Liver (tissue), 10 donors: ENCODE measurements at places on chromosomes 3 and 15.

- H3K4me1 ChIP-seq = peaks cover 10% of the 10 kb centered on the region
- peaks cover 9% of the 10 kb centered on the region for H3K27me3 ChIP-seq
- no peaks in the 10 kb centered on the region for H3K36me3 ChIP-seq
- DNase-seq = no peak
Observed at GRCh38 chr3:14396031-14396692, 6.2 kb upstream of the SLC6A6 start.

DNA sequence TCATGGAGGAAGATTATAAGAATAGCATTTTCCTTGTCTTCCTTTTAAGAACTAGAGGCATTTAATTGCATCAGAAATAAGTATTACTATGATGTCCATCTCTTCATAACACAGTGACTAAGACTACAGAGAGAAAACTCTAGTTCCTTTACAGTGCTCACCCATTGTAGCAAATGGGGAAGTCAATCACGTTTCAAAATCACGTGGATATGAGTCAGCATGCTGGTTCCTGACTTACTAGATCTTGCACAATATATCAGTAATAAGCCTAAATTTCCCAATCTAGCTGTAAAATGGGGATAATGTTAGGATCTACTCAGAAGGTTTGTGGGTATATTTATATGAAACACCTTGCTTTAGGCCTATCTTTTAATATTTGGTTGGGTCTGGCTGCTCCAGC lies 254.8 kb upstream of the EOMES start:
- no peak overlapping the region for H3K4me3 ChIP-seq
- no peak overlapping the region for H3K27ac ChIP-seq
- H3K27me3 ChIP-seq = no peaks in the 10 kb centered on the region
- H3K36me3 ChIP-seq = no peaks in the 10 kb centered on the region
- DNase-seq = no peak
- H3K4me1 ChIP-seq = no peaks in the 10 kb centered on the region

DNA sequence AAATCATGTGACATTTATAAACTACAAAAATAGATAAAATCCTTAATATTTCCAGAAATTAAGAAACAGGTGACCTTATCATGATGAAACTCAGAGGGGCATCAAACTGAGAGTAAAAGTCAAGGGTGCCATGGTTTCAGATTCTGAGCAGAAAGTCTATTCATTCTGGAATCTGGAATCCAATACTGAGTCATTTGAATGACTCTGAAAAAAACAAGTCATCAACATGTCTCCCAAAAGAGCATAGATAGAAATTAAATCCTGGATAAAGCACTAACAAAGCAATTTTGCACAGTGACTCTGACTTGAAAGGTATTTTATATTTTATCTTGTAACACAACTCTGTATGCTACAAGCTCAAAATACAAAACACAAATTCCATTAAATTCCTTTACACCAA lies 23.4 kb downstream of the STAC start:
- no peak overlapping the region for H3K4me3 ChIP-seq
- H3K4me1 ChIP-seq = no peaks in the 10 kb centered on the region
- H3K27ac ChIP-seq = no peak overlapping the region
- H3K36me3 ChIP-seq = no peaks in the 10 kb centered on the region
- peaks cover 2% of the 10 kb centered on the region for H3K27me3 ChIP-seq
- no peak for DNase-seq

GRCh38 chr3:194312743-194313281 lies 38.3 kb downstream of the CPN2 start:
- H3K4me1 ChIP-seq = peaks cover 2% of the 10 kb centered on the region
- no peak for DNase-seq
- H3K27me3 ChIP-seq = no peaks in the 10 kb centered on the region
- H3K27ac ChIP-seq = no peak overlapping the region
- no peaks in the 10 kb centered on the region for H3K36me3 ChIP-seq

DNA sequence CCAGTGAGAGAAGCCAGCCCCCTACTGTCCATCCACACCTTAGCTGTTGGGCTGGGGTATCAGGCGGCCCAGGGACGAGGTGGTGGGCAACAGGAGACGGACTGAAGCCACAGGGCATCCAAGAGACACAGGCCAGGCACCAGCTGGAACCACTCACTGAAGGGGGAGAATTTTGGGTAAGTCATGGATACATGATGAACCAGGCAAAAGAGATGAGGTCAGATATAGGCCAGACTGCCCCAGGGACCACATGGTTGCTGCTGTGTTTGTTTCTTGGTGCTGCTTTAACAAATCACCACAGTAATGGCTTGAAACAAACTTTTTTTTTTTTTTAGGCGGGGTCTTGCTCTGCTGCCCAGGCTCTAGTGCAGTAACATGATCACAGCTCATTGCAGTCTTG lies 66.4 kb downstream of the SEMA5B start:
- H3K4me1 ChIP-seq = no peaks in the 10 kb centered on the region
- no peak for DNase-seq
- H3K27me3 ChIP-seq = no peaks in the 10 kb centered on the region
- no peaks in the 10 kb centered on the region for H3K36me3 ChIP-seq
- H3K27ac ChIP-seq = no peak overlapping the region
- no peak overlapping the region for H3K4me3 ChIP-seq

GRCh38 chr15:65176056-65176455 lies 9.1 kb downstream of the CLPX start:
- no peak overlapping the region for H3K4me3 ChIP-seq
- peaks cover 32% of the 10 kb centered on the region for H3K4me1 ChIP-seq
- peaks cover 26% of the 10 kb centered on the region for H3K36me3 ChIP-seq

- no peak overlapping the region for H3K27ac ChIP-seq
- H3K4me1 ChIP-seq = no peaks in the 10 kb centered on the region
- no peaks in the 10 kb centered on the region for H3K27me3 ChIP-seq
Observed at GRCh38 chr15:33782966-33783365, 185.3 kb upstream of the CHRM5 start.

DNA sequence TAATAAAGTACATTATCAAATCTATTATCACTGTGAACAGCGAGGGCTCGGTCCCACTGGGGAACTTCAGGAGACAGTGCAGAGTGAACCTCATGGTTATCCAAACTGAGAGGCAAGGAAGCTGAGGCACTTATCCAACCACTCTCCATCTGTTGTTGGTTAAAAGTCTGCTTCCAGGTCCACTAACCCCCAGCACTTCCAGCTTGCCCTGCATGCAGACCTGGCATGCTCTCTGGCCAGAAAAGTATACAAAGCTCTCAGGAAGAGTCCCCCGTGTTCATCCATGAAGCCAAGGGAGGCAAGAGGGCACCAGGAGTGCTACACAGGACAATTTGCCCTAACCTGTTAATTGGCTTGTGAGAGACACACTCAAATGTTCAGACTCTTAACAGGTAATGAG lies 36.0 kb downstream of the FBN1 start:
- no peaks in the 10 kb centered on the region for H3K36me3 ChIP-seq
- H3K4me3 ChIP-seq = no peak overlapping the region
- H3K27me3 ChIP-seq = no peaks in the 10 kb centered on the region
- H3K4me1 ChIP-seq = no peaks in the 10 kb centered on the region

DNA sequence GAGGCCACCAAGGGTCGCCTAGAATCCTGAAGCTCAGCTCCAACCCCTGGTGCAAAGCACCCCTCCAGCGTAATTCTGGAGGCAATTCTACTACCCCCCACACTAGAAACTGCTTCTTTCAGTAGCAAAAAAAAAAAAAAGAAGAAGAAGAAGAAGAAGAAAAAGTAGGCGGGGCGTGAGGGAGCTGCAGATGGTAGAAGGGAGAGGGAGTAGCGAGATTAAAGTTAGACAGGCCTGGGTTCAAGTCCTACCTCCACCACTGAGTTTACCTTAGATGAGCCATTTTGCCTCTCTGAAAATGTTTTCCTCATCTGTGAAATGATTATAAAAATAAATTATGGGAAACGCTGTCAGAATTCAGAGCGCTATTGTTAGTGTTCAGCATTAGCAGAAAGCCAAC lies 913 bp downstream of the FAM174B start:
- H3K36me3 ChIP-seq = no peaks in the 10 kb centered on the region
- H3K27ac ChIP-seq = no peak overlapping the region
- H3K27me3 ChIP-seq = no peaks in the 10 kb centered on the region
- H3K4me3 ChIP-seq = no peak overlapping the region

DNA sequence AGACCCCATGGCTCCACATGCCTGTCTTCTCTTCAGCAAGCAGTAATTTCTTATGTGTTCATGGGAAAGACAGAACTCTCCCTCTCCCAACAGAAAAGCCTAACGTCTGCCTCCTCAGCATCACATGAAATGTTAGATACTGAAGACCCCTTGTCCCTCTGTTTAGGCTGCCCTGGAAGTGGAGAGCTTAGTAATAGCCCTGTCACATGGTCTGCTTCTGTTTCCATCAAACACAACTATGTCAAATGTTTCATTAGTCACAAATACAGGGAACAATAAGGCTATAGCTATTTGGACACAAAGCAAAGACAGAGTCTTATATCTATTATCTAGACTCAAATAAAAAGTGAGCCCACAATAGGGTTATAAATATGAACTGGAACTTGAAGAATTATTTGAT lies 190.3 kb upstream of the TRIM42 start:
- no peaks in the 10 kb centered on the region for H3K4me1 ChIP-seq
- H3K4me3 ChIP-seq = no peak overlapping the region

DNA sequence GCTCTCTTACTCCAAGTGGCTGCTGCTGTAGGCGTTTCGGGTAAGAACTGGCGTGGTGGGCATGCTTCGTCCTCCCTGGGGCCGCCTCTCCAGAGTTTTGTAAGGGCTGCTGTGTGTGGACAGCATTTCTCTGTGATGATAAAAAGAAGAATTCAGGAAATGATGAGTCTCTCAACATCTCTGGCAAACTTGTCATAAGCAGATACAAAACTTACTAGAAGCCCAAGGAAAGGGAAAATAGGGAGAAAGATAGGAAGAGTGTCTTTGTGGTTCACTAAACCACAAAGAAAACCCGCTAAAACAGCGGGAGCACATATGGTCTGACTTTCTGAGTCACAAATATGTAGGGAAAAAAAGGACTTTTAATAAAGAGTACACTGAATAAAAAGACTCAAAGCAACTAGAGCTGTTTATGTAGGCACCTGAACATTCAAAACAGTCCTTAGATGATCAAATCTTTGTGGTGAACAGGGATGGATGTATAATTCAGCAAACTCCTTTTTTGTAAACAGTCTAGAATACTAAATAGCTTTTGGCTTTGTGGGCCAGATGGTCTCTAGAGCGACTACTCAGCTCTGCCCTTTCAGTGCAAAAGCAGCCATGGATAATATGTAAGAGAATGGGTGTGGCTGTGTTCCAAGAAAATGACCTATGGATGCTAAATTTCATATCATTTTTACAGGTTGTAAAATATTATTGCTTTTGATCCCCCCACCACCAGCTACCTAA lies 60.4 kb upstream of the LMOD3 start:
- peaks cover 35% of the 10 kb centered on the region for H3K36me3 ChIP-seq
- no peak overlapping the region for H3K27ac ChIP-seq
- H3K4me1 ChIP-seq = peaks cover 16% of the 10 kb centered on the region
- no peaks in the 10 kb centered on the region for H3K27me3 ChIP-seq
- no peak for DNase-seq

DNA sequence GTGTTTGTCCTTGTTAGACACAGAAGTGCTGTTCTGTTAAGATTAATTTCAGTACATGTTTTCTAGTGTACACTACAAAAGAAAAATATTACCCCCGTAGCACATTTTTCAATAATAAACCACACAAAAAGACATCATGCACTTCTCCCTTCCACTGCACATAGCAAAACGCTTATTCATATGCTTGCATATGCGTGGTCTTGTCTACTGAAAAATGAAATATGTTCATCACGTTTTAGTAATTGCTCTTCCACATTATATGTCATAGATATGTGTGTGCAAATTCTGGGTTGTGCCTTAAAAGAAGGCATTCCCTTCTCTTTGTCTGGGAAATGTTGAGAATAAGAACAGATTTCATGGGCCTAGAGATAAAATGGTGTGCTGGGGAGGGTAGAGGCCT lies 353.9 kb downstream of the NSUN3 start:
- no peak overlapping the region for H3K4me3 ChIP-seq
- no peaks in the 10 kb centered on the region for H3K27me3 ChIP-seq
- no peak overlapping the region for H3K27ac ChIP-seq
- H3K4me1 ChIP-seq = no peaks in the 10 kb centered on the region

DNA sequence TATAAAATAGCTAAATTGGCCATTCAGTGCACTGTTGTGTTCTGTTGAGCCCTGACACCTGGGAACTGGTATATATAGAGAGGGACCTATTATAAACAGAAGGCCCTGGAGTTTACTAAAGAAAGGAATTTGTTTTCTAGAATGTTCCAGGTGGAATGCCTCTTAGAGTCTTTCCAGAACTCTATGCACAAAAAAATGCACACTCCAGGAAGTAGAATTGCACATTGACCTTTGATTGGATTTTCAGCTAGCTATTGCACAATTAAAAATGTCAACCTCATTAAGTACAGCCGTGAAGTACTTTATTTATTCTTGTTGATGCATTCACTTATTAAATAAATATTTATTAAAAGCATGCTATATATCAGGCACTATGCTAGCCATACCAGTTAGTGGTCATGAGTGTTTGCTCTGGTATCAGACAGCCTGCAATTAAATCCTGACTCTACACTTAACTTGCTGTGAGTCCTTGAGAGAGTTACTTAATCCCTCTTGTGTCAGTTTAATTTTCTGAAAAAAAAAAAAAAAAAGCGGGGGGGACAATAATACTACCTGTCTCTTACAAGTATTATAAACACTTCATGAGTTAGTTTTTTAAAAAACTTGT lies 40.8 kb downstream of the NDUFB4 start:
- H3K4me1 ChIP-seq = peaks cover 6% of the 10 kb centered on the region
- no peaks in the 10 kb centered on the region for H3K27me3 ChIP-seq
- no peak for DNase-seq
- H3K36me3 ChIP-seq = peaks cover 50% of the 10 kb centered on the region
- H3K4me3 ChIP-seq = no peak overlapping the region

- no peaks in the 10 kb centered on the region for H3K36me3 ChIP-seq
- H3K27ac ChIP-seq = no peak overlapping the region
- H3K4me1 ChIP-seq = peaks cover 18% of the 10 kb centered on the region
- H3K4me3 ChIP-seq = no peak overlapping the region
- no peaks in the 10 kb centered on the region for H3K27me3 ChIP-seq
Observed at GRCh38 chr3:13114811-13115575, 41.8 kb upstream of the IQSEC1 start.

DNA sequence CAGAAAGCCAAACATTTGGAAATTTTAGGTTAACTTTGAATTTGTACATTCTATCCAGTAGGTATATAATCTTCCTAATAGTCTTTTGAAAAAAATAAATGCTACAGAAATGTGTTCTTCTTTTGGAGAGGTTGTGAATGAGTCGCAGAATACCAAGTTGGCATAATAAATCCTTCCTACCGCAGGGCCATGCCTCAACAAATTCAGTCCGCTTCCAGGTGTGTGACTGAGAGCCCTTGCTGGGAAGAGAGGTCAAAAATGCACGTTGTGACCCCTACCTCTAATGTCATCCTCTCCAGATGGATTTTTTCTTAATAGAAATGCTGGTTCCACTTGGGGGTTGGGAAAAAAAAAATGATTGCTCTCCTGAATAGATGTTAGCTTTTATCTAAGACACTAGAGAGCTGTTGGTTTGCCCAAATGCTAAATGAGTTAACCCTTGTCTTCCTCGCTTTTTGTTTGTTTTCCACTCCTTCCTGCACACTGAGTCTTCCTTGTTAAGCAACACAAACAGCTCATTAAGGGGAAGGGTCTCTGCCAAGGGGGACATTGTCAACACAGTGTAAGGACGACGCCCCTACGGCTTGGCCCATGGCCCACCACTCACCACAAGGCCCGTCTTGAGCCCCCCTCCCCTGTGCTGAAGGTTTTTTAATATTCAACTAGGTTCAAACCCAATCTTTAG lies 33.9 kb downstream of the RLBP1 start:
- no peak overlapping the region for H3K4me3 ChIP-seq
- peak overlapping the region; percentile 8 for H3K27ac ChIP-seq
- peaks cover 3% of the 10 kb centered on the region for H3K4me1 ChIP-seq
- H3K36me3 ChIP-seq = peaks cover 4% of the 10 kb centered on the region

- no peak overlapping the region for H3K4me3 ChIP-seq
- DNase-seq = no peak
- peaks cover 3% of the 10 kb centered on the region for H3K4me1 ChIP-seq
- H3K27ac ChIP-seq = no peak overlapping the region
Observed at GRCh38 chr3:78858174-78858573, 909.6 kb downstream of the ROBO1 start.
